ENCODE measurements at places on chromosomes 6 and 20.

DNA sequence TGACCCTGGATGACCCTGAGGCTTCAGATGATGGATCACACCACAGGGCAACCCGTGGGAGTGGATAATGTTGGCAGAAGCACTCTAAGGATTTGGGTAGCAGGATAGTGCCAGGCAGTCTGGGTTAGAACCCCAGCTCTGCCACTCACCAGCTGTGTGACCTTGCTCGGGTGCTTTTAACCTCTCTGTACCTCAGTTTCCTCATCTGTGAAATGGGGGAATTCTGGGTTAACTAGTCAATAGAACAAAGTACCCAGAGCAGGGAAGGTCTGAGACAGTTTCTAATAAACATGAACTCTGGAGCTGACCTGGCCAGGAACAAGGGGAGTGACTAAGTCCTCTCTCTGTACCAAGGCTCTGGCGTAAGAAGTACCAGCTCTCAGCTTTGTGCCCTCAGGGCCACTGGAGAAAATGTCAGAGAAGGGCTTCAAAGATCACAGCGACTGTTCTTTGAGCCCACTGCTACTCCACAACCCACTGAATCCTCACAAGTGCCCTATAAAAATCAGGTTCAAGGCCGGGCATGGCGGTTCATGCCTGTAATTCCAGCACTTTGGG lies 14.7 kb upstream of the NOL4L start:
- DNase-seq: no peak

- DNase-seq: no peak
Measured at GRCh38 chr20:61694682-61695081, 371.0 kb downstream of the TAF4 start.

- no peak for DNase-seq
Measured at GRCh38 chr6:18742406-18742805, 355.3 kb downstream of the RNF144B start.

DNA sequence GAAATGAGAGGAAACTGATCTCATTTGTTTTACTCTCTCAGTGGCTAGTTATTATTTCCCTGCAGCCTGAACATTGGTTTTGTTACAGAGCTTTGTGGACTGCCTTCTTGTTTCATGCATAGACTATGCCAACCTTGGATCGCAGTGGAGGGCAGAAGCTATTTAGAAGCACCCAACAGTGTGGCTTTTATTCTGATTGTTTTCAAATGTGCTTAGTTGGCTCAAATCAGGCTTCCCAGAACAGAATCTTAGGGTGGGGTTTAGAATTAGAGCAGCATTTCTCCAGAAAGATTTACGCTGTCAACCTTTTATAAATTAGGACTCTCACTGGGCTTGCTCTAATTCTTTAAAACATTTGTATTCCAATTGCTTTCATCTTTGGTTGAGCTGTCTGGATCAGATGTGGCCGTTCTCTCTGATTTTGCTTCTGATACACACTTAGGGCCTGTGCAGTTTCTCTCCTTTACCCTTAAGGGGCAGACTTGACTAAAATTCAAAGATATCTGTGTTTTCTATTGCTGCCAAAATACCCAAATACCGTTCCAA lies 210.3 kb downstream of the BCKDHB start:
- DNase-seq: no peak

GRCh38 chr6:56593801-56594318 lies 48.8 kb downstream of the DST start:
- DNase-seq: no peak

DNA sequence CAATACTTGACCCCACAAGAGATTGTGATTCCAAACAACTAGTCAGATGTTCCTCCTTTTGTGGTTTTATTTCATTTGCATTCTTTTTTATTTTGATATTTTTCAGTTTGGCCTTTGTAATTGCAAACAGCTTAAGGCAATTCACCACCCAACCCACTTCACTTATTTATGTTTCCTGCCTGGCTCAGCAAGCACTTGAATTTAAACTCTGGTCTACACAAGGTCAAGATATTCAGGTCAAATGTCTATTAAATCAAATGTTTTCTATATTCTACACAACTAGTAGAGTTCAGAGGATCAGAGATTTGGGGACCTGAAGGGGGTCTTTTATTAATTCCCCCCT lies 100.1 kb downstream of the SGK1 start:
- no peak for DNase-seq

GRCh38 chr20:19967445-19967844 lies 49.7 kb upstream of the NAA20 start:
- no peak for DNase-seq

DNA sequence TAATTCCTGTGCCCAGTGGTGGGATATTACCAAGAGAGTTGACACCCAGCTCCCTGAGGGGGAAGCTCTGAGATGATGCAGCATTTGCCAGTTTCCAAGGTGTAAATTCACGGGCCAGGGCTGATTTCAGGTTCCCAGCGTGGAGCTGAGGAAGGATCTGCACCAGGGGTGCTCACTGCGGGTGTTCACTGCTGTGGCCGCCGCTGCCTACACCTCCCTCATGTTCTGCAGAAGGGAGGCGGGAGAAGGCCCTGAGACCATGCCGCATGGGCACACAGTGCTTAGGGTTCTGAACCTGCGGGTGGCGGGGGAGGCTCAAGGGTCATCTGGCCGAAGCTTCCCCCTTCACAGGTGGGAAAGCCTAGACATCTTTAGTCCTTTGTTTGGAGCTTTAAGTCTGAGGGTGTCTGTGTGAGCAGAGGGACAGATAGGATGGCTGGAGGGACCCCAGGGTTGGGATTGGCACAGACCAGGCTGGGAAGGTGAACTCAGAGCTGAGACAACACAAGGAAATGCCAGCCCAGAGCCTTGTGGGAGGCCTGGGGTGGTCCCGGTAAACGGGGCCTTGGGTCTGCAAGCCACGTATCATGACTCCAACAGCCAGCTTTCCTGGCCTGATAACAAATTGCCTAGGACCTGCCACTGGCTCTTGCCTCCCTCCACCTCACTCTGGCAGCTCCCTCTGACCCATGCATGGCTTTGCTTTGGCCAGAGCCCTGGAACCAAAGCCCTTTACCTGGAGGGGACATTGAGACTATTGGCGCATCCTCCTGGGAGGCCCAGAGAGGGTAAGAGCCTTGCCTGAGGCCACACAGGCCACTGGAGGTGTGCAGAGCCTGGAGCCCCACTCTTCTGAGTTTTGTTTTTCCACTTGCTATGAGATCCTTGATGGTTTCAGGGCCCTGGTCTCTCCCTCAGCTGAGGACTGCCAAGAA lies 40.4 kb downstream of the SYNJ2 start:
- DNase-seq: no peak

DNA sequence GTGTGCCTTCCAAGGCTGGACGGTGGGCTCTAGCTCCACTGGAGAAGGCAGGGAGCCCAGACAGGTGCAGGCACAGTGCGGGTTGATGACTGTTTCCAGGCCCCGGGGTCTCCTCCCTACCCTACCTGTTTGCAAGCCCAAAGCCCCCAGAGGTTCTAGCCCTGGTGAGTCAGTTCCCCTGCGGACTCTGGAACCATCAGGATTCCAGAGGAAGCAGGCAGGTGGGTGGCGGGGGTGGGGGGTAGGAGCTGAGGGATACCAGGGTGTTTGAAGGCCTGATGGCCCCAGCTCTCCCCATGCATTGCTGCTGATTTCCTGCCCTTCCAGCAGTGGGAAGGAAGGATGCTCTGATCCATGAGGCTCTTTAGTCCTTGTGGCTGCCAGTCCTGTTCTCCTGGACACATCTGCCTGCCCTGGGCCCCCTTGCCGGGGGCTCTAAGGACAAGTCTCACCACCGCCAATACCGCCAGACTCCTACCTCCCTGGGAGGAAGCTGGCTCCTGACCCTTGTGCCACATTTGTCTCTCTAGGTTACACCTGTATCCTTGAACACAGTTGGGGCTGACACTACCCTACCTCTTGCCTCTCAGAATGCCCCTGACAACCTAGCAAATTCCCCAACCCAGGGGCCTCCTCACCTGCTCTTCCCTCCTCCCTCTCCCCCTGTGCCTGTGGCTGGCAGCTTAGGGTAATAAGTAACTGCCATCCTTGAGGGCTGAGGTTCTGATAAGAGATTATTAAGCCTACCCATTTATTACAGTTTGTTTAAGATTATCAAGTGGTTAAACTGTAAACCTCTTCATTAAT lies 21.7 kb downstream of the KCNK5 start:
- no peak for DNase-seq

- DNase-seq: no peak
Measured at GRCh38 chr6:99013145-99013544, 65.4 kb upstream of the FBXL4 start.

GRCh38 chr20:51985013-51985415 lies 182.7 kb upstream of the SALL4 start:
- DNase-seq: no peak

- DNase-seq: peak; percentile 11
Measured at GRCh38 chr6:34190504-34191122, 44.7 kb upstream of the GRM4 start.

DNA sequence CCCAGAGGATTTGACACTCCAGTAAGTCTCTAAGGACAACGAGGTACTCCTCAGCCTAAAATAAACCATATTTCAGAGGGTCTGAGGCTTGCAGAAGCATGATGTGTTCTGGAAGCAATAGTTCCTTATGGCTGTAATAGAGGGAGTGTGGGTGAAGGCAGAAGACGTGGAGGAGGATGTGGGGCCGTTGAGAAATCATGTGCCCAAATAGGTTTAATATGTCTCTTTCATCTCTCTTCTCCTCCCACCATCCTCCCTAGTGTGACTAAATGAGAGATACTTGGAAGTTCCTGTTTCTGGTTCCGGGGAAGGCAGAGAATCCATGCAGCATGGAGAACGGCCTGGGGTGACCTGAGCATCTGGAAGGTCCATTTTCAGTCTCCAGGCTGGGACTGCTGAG lies 174.0 kb upstream of the RSPO3 start:
- no peak for DNase-seq

GRCh38 chr20:33561692-33562601 lies 72.1 kb downstream of the CBFA2T2 start:
- DNase-seq: peak; percentile 96

DNA sequence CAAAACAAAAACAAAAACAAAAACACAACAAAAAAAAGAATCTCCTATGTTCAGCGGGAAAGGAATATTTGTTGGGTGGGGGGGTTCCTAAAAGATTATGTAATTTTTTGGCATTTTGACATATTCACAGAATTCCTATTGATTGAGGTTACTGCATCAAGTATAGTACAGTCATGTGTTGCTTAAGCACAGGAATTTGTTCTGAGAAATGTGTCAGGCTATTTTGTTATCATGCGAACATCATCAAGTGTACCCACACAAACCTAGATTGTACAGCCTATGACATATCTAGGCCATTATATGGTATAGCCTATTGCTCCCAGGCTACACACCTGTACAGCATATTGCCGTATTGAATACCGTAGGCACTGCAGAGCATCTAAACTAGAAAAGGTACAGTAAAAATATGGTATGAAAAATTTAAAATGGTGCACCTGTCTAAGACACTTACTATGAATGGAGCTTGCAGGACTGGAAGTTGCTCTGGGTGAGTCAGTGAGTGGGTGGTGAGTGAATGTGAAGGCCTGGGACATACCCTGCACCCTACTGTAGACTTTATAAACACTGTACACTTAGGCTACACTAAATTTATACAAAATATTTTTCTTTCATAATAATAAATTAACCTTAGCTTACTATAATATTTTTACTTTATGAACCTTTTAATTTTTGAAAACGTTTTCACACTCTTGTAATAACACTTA lies 110.6 kb downstream of the CDKAL1 start:
- no peak for DNase-seq

DNA sequence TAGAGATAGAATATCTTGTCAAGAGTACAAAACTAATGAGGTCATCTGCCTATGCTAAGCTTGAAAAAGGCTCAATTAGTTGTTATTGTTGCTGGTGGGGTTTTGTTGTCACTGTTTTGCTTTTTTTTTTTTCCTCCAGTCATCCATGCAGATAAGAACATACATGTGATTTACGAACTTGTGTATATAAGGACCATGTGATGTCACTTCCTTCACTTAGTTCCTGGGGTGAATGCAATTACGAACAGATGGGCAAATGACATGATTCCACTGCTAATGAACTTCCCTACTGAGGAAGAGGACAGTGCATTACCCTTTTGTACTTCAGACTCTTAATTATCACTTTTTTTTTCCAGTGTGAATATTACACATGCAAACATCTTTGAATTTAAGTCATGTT lies 1175.3 kb upstream of the GJE1 start:
- DNase-seq: peak; percentile 43

DNA sequence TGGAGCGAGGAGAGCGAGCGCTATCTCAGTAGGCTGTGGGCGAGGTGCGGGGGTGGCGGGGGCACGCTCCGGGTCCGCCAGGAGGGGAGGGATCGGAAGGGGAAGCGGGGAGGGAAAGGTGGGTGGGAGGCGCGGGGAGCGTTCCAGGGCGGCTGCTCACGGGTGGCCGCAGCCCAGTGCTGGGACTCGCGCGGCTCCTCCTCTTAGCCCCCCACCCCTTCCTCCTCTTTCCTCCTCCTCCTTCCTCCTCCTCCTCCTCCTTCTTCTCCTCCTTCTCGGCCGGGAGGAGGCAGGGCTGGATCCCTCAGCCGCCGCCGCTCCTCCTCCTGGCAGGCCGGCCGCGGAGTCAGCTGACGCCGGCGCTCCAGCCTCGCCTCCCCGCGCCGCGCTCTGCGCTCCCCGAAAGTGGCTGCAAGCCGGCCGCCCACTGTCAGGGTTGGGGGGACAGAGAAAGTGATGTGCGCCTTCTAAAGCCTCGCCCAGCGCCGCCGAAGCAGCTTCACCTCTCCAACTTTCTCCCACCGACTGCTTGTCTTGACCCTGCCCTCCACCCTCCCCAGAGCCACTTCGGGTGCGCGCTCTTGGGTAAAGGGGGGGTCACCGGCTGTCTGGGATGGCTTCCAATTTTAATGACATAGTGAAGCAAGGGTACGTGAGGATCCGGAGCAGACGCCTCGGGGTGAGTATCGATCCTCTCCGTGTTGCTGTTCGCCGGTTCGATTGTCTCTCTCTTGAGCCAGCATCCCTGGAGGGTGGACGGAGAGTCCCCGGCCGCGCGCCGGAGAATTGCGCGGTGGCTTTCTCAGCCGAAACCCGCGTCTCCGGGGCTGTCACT lies at the start of gene DOK5:
DOK5 (plus strand) TSS at position 260 of the 835 bp plus-strand sequence; CDS start at position 614, 354 bp downstream.
- DNase-seq: no peak

GRCh38 chr20:60310560-60311349 lies 352.5 kb downstream of the CDH26 start:
- no peak for DNase-seq

- DNase-seq: no peak
Measured at GRCh38 chr6:128855581-128856085, 27.3 kb upstream of the LAMA2 start.

GRCh38 chr6:42007286-42008137 lies 42.8 kb upstream of the TAF8 start:
- DNase-seq: no peak

- DNase-seq: no peak
Measured at GRCh38 chr6:150713931-150714330, 114.2 kb downstream of the PLEKHG1 start.

- no peak for DNase-seq
Measured at GRCh38 chr20:40710603-40711002, 21.6 kb upstream of the MAFB start.

DNA sequence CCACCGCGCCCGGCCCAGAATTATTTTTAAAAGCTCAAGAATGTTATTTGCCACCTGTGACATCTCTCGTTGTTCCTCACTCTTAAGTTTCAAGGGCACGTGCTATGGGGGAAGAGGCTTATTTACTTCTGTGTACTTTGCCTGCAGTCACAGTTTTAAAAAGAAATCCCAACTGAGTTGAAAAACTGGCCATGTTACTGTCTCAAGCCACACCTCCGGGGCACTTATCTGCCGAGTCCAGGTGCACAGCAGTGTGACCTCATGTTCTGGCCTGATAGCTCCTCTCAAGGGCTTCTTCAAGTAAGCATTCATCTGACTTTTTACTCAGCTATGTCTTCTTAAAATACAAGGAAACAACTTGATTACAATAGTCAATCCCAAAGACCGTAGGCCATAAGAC lies 34.5 kb downstream of the SHLD1 start:
- DNase-seq: no peak

All from NCI-H1092 (cell line).